ENCODE measurements at places on chromosomes 5 and 9.

DNA sequence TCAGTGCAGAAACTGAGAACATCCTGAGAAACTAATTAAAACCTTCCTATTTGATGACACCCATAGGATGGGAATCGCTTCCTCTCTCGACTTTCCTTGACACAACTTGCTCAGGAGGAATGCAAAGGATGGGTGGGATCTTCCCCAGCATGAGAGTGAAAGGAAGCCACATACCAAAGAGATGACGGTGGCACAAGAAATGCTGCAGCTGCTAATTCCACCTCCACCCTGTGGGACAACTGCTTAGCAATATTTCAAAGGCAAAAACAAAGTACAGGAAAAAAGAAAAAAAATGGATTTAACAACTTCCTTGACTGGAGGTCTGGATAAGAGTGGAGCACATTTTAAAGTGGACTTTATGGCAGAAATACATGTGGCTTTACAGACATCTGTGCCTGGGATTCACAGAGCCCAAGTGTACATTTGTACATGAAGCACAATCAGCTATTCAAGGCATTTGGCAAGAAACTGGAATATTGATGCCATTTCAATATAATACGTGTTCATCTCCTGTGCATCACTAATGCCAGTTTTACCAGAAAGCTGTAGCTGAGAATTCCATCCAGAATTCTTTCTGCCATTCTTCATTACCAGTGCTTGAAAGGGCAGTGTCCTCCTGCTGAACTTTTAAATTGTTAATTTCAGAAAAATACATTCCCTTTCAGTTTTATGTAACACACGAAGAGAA, 359.2 kb upstream of the ACTBL2 start:
- DNase-seq, result no peak

DNA sequence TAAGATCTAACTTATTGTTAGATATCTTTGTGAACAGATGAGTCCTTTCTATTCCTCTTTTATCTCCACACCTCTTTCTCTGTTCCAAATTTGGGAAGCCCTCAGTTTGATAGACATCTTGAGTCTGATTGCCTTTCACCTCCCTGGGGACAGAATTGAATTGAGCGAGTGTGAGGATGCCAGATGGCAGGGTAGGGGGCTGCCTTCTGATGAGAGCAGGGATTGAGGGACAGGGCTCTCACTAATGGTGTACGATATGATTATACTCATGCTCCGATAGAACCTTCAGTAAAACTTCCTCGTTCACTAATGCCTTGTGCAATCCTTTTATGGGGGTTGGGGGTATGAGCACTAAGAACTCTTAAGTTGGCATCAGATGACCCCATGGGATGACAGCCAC, 172.1 kb upstream of the DAP start:
- no peak for DNase-seq

GRCh38 chr5:143207563-143208364, 195.7 kb downstream of the NR3C1 start:
- DNase-seq, result no peak

DNA sequence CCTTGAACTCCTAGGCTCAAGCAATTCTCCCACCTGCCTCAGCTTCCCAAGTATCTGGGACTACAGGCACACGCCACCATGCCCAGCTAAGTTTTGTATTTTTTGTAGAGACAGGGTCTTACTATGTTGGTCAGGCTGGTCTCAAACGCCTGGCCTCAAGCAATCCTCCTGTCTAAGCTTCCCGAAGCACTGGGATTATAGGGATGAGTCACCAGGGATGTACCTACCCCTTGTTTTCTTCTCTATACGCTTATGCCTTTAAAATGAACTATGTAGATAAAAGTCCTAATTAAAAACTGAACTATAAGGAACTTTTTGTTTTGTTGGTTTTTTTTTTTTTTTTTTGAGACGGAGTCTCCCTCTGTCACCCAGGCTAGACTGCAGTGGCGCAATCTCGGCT, 25.8 kb downstream of the UIMC1 start:
- DNase-seq, result no peak

DNA sequence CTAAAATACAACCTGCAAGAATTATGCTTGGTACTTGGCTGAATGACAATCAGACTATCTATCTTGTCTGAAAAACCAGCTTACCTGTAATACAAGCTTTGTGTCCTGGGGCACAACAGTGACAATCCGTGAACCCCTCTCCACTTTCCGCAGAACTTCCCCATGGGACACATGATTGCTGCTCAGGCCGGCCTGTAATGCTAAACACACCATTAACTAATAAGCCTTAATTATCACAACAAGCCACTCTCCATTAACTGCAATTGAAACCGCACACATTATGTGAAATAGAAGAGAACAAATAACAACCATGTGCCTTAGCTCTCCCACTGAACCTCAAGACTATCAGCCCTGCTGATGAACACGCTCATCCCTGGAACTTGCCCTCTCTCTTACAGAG, 33.7 kb downstream of the ELP1 start:
- DNase-seq, result no peak

GRCh38 chr5:73918791-73919221, 292.8 kb downstream of the ARHGEF28 start:
- DNase-seq, result no peak

- no peak for DNase-seq
Measured at GRCh38 chr9:18666348-18666747, 192.4 kb downstream of the ADAMTSL1 start.

- no peak for DNase-seq
Measured at GRCh38 chr5:55692106-55692417, 20.1 kb downstream of the SLC38A9 start.

GRCh38 chr5:13866792-13867191, 77.7 kb downstream of the DNAH5 start:
- DNase-seq, result no peak

Measured in stimulated activated CD8-positive, alpha-beta memory T cell treated with anti-CD3 and anti-CD28 coated beads, Interleukin-7, amount 100 ng/mL, for 24 hours (primary cell).